Stimulated activated CD8-positive, alpha-beta memory T cell treated with anti-CD3 and anti-CD28 coated beads, Interleukin-4, amount 100 ng/mL, for 1 hour (primary cell): ENCODE measurements at places on chromosomes 4 and X.

DNA sequence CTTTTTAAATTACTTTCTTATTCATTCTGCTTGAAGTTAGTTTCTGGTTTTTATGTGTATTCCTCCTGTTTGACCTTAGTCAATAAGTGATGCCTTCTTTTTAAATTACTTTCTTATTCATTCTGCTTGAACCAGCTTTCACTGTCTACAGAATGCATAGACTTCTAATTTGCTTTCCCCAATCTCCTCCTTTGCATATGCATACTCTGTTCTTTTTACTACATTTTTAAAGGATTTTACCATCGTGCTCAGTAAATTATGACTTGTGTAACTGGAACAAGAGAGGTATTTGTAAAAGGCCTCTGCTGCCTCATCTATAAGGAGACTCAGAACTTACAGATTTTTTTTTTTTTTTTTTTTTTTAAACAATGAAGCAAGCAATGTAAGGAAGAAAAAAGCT is 228.7 kb downstream of the PPP3CA start:
- no peak for DNase-seq

- DNase-seq: no peak
Observed at GRCh38 chrX:103550415-103551051, 31.2 kb upstream of the RAB40A start.

- DNase-seq: no peak
Observed at GRCh38 chr4:54657551-54658251, at the start of gene KIT. Gene KIT (plus strand): TSS chr4:54657957. CDS start chr4:54658015, 58 bp downstream.

DNA sequence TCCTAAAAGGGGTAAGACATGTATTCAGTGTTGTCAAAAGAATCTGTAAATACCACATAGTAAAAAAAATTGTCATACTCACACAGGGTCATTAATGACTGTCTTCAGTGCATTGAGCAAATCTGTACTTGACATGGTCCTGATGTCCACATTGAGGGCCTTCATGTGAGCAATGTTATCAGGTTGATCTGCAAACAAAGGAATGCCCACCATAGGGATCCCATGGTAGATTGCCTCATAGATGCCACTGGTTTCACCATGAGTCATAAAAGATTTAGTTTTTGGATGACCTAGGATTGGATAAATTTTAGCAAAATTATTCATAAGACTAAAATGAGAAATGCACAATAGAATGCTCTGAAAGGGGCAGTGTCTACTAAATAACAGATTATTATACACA is 38.1 kb upstream of the UGT2B15 start:
- DNase-seq: no peak

DNA sequence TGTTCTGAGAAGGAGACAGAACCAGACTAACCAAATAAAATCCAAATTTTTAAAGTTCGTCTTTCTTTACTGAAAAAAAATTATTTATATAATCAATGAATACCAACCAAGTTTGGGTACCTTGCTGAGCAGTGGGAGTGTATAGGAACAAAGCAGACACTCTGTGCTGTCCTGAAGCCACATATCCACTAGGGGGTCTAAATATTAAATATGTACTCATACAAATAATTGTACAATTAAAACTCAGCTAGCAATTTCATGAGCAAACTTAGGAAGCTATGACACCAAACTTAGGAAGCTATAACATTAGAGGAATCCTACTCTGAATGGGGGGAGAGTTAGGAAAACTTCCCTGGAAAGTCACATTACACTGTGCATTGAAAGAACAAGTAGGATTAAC is 582.0 kb upstream of the EPHA5 start:
- no peak for DNase-seq

GRCh38 chrX:13369256-13370030 is 49.6 kb upstream of the ATXN3L start:
- no peak for DNase-seq

DNA sequence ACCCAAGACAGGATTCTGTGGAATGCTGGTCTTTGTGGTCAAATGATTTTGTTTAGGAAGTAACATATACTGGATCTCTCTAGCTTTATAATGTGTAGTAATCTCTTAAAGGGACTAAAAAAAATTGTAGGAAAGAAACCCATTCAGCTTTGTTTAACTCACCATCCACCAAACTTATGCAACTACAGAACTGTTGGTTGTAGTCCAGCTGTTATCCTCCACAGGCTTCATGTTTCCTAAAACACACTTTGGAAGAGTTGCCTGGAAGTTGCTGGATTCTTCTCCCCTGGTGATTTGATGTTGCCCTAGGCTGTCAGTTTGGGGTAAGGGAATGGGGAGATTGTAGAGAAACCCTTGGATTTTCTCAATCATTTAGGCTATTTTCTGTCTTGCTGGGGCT is 89.3 kb downstream of the RLIM start:
- DNase-seq: no peak

GRCh38 chrX:18354369-18355223 is at the start of gene SCML2:
Gene SCML2 (minus strand): TSS chrX:18354688. CDS start chrX:18334071, 20,617 bp downstream.
- no peak for DNase-seq

- DNase-seq: no peak
Observed at GRCh38 chr4:169744601-169745000, 13.1 kb downstream of the HPF1 start.

DNA sequence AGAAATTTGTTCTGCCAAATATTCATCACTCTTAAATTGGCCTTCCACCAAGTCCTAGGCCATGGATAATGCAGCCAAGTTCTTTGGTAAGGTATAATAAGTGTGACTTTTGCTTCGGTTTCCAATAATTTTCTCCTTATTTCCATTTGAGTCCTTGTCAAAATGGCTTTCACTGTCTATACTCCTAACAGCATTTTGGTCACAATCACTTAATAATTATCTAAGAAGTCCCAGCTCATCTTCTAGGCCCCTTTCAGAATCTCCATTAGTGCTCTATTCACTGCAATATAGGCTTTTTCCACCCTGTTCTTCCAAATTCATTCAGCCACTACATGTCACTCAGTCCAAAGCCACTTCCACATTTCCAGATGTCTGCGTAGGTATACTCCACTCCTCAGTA is 51.0 kb upstream of the SPIN4 start:
- DNase-seq: no peak

DNA sequence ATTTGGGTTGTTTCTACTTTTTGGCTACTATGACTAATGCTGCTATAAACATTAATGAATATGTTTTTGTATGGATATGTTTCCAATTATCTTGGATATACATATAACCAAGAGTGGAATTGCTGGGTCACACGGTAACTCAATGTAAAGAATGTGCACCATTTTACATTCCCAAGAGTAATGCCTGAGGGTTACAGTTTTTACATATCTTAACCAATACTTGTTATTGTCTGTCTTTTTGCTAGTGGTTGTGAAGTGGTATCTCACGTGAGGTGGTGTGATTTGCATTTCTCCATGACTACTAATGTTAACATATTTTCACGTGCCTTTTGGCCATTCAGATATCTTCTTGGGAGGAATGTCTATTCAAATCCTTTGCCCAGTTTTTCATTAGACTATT is 200.3 kb upstream of the MAB21L2 start:
- DNase-seq: no peak

DNA sequence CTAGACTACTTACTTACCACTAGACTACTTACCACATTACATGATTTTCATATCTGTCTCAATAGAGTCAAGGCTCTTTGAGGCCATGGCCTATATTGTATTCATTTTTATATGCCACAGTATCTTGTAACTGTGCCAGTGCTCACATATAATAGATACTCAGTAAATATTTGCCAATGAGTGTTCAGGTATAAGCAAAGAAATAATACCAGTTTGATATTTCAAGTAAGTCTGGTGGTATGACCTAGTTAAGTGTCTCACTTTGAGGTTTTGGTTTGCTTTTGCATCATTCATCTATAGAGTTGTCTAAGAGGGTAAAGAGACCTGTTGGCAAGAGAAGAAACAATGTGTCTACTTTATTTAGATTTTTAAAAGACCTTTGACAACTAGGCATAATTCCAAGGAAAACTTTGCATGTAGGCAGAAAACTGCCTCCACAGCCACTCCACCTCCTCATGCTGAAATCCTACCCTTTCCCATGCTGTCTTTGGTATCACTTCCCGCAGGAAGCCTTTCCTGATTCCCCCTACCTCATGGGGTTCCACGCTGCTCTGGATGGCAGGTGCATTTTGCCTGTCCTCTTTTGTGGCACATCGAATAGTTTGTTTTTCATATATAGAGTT is 91.3 kb upstream of the KLHL13 start:
- DNase-seq: no peak

DNA sequence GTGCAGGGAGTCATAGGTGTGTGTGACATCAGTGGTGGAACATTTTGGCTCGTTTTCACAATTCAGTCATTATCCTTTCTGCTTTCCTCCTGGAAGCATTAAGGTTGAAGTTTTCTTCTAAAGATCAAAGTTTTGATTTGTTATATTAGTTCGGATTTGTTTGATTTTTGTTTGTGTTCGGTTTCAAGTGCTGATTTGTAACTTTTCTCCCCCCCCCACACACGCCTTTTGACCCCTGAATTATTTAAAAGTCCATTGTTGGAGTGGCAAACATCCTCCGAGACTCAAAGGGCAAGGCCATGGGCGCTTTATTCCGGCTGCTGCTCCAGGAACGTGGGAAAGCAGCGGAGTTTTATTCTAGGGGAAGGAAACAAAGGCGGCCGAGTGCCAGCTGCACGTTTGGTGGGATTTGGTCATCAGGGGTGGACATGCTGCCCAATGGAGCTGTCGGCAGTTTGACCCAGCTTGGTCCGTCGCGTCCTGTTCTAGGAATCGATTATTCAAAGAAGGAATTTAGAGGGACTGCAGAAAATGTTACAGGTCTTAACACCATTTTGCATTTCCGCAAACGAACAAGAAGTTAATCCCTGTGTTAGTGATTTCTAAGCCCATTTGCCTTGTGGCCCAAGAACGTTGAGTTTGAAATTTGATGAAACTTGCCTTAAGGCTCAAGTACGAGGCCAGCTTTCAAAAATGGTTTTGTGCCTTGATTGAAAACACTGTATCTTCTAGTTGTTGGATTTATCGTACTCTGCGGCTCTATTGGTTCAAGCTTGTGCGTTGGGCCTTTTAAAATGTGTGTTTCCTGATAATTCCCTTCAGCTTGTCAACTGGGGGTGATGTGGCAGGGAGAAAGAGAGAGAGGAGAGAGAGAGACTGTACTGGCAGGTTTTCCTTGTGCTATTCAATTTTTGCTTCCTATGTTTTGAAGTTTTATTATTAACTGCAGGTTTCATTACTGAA is 565 bp upstream of the ZNF41 start:
- no peak for DNase-seq

DNA sequence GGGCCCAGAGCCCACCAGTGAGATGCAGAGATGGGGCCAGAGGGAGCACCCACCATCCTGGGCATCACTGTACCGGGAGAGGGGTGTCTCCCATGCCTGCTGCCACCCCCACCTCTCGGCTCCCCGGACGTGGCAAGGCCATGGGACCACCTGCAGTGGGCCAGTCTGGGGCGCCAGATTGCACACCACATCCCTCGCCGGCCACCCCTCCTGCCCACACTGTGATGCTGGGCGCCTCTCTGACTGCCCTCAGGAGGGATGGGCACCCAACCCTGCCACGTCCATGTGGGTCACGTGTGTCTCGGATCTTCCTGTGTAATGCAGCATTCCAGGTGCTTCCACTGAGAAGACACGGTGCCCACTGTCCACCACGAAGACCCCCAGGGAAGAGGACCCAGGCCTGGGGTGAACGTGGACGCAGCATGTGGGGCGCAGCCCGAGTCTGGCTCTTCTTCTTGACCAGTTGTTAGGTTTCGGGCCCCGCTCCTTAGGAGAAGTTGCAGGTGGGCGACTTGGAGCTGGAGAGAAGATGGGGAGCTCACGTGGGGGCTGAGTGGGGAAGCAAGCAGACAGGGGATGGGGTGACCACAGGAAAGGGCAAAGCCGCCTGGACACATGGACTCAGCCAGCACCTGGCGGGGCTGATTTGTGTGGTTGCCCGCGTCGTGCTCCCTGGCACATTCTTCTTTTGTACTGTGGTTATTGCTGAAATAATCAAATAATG is 47.7 kb downstream of the ZFYVE28 start:
- DNase-seq: no peak

GRCh38 chr4:100289530-100289888 is 99.2 kb upstream of the DDIT4L start:
- DNase-seq: no peak

DNA sequence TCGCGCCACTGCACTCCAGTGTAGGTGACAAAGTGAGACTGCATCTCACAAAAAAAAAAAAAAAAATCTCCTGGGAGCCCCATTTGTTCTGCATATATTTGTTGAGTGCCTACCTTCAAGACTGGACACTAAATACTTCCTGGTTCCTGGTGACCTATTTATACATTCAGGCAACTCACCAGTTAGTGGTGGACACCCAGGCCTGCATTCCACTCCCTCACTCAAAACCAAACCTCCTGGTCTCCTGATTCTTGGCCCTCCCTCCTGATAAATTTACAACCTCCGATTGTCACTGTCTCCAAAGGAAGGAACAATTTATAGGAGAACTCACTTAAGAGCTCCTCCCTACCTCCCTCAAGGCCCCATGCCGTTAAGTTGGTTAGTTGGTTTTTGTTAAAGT is 3.1 kb downstream of the SYAP1 start:
- no peak for DNase-seq

DNA sequence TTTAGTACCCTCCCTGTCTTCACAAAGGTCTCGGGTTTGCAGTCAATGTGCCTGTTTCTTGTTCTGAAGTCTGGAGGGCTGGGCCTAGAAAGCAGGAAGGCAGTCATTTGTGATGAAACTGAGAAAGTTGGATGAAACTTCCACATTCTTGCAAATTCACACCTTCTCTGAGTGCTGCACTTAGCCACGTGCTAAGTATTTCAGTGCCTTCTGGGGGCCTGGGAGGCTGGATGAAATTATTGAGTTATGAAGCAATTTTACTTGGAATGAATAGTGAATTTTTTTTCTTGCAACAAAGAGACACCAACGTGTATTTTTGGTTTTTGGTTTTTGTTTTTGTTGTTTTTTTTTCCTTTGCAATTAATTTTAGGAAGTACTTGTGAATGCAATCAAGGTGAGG is 71.2 kb downstream of the MSX1 start:
- no peak for DNase-seq

- DNase-seq: no peak
Observed at GRCh38 chr4:112968451-112969159, 80.8 kb upstream of the ANK2 start.

GRCh38 chr4:83074086-83074704 is 39.2 kb downstream of the COPS4 start:
- DNase-seq: peak; percentile 24

GRCh38 chrX:124383354-124383753 is 37.0 kb downstream of the SH2D1A start:
- DNase-seq: no peak

- DNase-seq: no peak
Observed at GRCh38 chrX:133417364-133417763, 2.1 kb upstream of the GPC4 start.

- DNase-seq: no peak
Observed at GRCh38 chr4:41653523-41653922, 95.0 kb downstream of the PHOX2B start.

- no peak for DNase-seq
Observed at GRCh38 chr4:81808011-81808672, 336.4 kb upstream of the RASGEF1B start.

GRCh38 chrX:131977619-131978018 is 45.5 kb upstream of the STK26 start:
- no peak for DNase-seq

- no peak for DNase-seq
Observed at GRCh38 chr4:112766422-112766821, 129.5 kb downstream of the LARP7 start.

GRCh38 chr4:682490-683172 is 6.3 kb downstream of the SLC49A3 start:
- no peak for DNase-seq
